ENCODE measurements at places on chromosomes 3 and 15. TPM values are rescaled to one million over a fixed set of nuclear protein-coding genes. Genes with fewer than 3 reads are reported as not detected.

DNA sequence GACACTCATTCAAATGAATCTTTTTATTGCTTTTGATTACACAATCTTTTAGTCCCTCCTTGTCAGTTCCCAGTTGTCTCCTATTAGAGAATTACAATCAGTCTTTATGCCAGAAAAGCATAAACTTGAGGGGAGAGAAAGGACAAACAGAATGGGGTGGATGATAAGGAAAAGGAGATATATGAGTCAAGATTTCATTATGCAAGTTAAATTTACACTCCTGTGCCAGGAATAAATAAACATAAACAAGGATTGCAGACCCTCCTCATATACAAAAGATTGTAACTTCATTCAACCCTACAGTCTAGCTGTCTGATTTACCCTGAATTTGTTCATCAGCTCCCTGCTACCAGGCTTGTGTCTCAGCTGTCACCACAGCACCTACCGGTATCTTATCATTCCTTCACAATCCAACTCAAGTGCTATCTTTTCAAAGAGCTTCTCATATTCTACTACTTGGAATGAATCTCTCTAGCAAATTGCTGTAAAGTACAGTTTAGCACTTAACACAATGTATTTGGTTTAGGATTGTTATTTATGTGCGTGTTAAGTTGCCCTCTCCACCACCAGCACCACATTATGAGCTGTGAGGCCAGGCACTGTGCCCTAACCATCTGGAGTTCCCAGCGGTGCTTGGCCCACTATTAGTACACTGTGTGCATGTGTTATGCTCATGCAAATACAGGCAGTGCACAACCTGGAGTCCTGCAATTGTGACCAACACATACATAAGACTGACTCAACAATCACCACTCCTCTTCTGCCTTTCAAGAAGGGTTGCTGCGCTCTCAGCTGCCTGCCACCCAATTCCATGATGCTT lies 504.1 kb downstream of the TBL1XR1 start:
- DNase-seq: no peak

GRCh38 chr3:46168583-46169345 lies 39.3 kb downstream of the CCR1 start:
- no peak for DNase-seq

MASP1 gene
- not detected for total RNA-seq

DNA sequence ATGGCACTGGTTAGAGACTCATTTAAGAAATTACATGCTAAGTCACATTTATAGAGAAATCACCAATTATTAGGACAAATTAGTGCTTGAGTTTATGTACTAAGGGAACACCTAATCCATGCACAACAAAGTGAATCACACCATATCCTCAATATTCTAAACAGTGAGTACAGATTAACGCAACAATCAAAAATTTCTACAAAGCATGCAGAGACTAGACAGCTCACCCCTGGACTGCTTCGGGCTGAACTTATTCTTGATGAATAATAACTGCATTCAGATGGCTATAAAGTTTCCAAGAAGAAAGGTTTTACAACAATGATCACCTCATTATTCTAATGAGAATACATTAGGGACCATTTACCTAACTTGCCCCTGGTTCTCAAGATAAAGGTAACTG lies 66.5 kb downstream of the LRRFIP2 start:
- DNase-seq: no peak

GRCh38 chr3:4398120-4398940 lies 68.7 kb downstream of the SUMF1 start:
- no peak for DNase-seq

GOLGA6D gene
- not detected for total RNA-seq

DNA sequence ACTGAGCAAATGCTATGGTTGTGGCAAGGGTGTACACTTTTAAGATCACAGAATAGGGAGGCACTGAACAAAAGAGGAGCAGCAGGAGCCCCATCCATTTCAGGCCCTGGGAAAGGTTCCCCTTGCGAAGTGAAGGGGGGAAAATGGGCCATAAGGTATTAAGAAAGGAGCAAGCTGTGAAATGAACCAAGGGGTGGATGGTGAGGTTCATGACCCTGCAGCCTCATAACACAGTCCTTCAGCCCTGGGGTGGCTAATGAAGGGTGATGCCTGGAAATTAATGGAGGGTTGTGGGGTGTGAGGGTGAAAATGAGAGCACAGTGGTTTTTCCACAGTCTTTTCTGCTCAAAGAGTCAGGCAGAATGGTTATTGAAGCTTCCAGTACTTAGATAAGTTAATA lies 150.1 kb downstream of the PDZRN3 start:
- no peak for DNase-seq

DNA sequence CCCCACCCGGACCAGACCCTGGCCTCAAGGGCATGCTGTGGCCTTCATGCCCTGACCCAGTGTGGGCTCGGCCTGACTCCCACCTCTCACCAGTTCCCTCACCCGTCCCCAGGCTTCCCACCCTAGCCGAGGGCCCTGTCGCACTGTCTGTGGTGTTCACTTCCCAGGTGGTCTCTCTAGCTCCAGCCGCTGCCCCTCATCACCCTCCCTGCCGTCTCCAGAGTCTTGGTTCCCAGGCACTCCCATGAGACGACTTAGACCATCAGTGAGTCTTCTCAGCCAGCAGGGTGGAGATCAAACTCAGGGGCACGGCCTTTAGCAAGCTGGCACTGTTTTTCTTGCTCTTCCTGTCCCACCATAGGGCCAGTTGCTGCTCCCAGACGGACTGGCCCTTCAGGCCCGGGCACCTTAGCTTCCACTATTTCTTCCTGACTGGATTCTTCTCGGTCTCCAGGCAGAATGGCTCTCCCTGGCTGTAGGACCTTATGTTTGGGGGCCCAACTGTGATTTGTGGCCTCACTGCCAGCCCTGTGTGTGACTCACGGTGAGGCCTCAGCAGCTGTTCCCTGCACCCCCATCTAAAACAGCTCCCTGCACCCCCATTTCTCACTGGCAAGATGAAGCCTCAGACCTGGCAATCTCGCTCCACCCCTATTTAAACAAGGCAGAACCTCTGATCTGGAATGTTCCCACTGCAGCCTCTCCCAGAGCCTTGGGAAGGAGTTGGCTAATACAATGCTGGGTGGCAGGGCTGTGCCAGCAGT lies 9.4 kb upstream of the PCSK6 start:
- no peak for DNase-seq

DNA sequence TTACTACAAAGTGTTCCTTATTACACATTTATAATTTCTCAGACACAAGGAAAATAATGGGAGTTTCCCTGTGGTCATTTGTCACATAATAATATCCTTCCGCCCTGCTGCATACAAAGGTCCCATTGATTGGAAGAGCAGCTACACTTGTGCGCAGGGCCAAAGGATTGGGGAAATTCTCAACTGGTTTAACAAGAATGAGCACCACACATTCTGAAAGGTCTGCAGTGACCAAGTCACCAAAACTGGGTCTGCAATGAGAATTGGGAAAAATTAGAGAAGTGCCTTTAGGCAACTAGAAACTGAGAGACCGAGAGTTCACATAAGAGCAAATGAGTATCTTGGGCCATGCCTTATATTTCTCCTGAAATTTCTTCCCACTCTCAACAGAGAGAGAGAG lies 98.2 kb upstream of the NR2F2 start:
- no peak for DNase-seq

Measured in activated CD4-positive, alpha-beta T cell treated with anti-CD3 and anti-CD28 coated beads, Interleukin-2, amount 10 ng/mL, durations not matched to agents 7 days and 5 days (primary cell).